Liver (tissue), 10 donors: ENCODE measurements at places on chromosomes 4 and X. TPM values are rescaled to one million over a fixed set of nuclear protein-coding genes. Genes with fewer than 3 reads are reported as not detected.

FAM184B gene
- not detected for total RNA-seq

SHISA3 gene
- 0.56 TPM for total RNA-seq

TMEM31 gene
- total RNA-seq, result not detected

EMCN gene
- 2.4 TPM for total RNA-seq

SYP gene
- 0.67 TPM for total RNA-seq

SMPX gene
- 0.09 TPM for total RNA-seq

EGF gene
- total RNA-seq, result 0.65 TPM

MAGEA2 gene
- total RNA-seq, result not detected

C4orf33 gene
- 2.6 TPM for total RNA-seq
